Stimulated activated CD8-positive, alpha-beta memory T cell treated with anti-CD3 and anti-CD28 coated beads, Interleukin-4, amount 100 ng/mL, for 1 hour (primary cell): ENCODE measurements at places on chromosomes 4 and X.

DNA sequence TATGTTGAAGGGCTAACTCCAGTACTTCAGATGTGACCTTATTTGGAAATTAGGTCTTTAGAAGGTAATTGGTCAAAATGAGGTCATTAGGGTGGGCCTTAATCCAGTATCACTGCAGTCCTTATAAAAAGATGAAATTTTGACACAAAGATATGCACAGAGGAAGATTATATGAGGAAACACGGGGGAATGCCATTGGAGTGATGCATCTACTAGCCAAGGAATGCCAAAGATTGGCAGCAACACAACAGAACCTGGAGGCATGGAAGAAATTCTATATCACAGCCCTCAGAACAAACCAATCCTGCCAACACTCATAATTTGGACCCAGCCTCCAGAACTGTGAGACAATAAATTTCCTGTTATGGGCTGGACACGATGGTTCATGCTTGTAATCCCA lies 17.6 kb downstream of the TRIM61 start:
- no peak for DNase-seq

DNA sequence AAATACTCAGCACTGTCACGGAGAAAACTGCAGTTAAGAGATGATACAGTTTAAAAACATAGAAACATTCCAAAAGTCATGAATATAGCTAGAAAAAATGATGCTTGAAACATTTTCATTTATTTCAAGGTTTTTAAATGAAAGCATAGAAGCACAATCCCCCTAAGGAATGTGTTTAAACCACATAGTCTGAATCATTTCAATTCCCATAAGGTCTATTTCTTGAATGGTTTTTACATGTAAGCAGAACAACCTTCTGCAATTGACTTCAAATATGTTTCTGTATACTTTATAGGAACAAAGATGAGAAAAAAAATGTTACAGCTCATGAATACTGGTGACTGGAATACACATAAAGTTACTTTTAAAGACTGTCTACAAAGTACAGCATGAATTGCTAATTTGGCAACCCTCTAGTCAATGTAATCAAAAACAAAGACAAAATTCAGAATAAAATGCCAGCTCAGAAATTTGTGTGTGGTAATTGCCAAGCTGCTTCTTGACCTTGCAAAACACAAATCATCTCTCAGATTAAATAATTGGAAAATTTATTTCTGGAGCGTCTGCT lies 886.4 kb upstream of the ADGRL3 start:
- DNase-seq: no peak

- no peak for DNase-seq
Measured at GRCh38 chr4:162392946-162393345, 229.1 kb upstream of the FSTL5 start.

DNA sequence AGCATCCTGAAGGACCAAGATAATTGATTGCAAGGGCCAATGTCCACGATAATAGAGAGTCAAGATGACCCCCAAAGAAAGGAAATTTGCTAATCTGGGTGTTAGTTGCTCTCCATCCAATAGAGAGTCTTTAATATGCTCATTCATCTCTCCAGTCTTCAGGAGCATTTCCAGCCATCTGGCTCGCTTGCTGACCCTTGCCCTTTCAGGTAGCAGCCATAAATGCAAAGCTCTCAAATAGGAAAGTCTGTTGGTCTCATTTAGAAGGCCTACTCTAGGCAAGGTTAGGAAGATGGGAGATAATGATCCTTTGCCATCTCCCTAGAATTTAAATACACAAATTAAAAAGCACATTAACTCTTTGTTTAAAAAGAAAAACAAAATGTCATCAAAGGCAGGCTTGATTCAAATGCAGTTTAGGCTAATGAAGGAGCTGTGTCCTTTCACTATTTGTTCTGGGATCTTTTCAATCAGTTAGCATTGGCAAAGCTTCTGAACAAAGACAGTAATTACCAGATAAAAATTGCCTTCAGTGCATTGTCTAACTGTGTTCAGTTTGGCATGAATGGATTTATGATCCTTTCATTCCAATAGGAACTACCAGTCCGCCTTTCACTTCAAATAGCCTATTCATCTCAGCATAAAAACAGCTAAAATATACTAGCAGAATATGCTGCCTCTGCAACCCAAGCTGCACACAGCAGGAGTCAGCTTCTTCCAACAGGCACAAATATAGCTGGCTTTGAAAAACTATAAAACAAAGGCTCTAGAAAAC lies 49.6 kb upstream of the ATXN3L start:
- DNase-seq: no peak

- DNase-seq: no peak
Measured at GRCh38 chrX:44267116-44267515, 76.4 kb downstream of the EFHC2 start.

- no peak for DNase-seq
Measured at GRCh38 chrX:39499996-39500395, 597.8 kb downstream of the BCOR start.

- no peak for DNase-seq
Measured at GRCh38 chrX:34653811-34654210, 3.3 kb downstream of the TMEM47 start.

DNA sequence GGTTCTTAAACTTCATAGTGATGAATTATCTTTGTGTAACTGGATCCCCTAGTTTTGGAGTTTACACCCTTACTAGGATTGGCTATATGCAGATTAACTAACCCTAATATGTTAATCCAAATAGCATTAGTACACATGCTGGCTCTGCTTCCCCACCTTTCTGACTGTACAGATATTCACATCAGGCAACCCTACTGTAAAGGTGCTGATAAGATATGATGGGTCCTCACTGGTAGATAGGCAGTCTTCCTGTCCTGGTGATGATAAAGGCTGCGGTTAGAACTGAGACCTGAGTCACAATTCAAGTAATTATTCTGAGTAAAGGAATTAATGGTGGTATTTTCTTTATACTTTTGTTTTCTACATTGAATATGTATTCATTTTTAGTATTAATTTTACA lies 118.6 kb downstream of the COL4A5 start:
- no peak for DNase-seq

DNA sequence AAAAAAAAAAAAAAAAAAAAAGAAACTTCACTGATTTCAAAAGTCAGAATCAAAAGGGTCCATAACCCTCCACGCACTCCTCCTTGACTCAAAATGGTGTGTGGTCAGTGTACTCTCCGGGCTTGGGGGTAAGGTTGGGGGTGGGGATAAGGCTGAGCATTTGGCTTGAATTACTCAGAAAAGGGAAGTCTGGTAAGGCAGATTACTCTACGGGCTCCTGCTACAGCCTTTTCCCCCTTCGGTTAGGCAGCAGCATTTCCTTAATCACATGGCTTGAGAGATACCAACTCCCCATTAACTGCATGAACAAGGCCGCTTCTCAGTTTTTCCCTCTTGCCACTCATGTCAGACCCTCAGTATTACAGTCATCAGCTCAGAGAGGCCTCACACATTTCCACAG lies 135.4 kb upstream of the DUSP21 start:
- DNase-seq: no peak

GRCh38 chr4:18404642-18405041 lies 383.1 kb upstream of the LCORL start:
- no peak for DNase-seq

- DNase-seq: no peak
Measured at GRCh38 chrX:68083510-68083909, 349.8 kb downstream of the OPHN1 start.

GRCh38 chr4:152643153-152644035 lies 36.4 kb downstream of the TMEM154 start:
- DNase-seq: no peak

- no peak for DNase-seq
Measured at GRCh38 chr4:167177925-167178324, 56.4 kb downstream of the SPOCK3 start.

- no peak for DNase-seq
Measured at GRCh38 chrX:47651043-47651905, 911 bp upstream of the ELK1 start.

DNA sequence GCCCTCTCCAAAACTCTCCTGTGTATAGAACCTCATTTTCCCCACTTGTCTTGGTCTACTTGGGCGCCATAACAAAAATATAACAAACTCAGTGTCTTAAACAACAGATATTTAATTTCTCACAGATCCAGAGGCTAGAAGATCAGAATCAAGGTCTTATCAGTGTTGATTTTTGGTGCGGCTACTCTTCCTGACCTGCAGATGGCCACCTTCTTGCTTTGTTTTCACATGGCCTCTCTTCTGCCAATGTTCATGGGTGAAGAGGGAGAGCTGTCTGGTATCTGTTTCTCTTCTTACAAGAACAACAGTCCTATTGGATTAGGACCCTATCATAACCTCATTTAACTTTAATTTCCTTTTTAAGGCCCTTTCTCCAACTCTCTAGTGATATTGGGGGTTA lies 177.3 kb downstream of the PABPC4L start:
- no peak for DNase-seq

DNA sequence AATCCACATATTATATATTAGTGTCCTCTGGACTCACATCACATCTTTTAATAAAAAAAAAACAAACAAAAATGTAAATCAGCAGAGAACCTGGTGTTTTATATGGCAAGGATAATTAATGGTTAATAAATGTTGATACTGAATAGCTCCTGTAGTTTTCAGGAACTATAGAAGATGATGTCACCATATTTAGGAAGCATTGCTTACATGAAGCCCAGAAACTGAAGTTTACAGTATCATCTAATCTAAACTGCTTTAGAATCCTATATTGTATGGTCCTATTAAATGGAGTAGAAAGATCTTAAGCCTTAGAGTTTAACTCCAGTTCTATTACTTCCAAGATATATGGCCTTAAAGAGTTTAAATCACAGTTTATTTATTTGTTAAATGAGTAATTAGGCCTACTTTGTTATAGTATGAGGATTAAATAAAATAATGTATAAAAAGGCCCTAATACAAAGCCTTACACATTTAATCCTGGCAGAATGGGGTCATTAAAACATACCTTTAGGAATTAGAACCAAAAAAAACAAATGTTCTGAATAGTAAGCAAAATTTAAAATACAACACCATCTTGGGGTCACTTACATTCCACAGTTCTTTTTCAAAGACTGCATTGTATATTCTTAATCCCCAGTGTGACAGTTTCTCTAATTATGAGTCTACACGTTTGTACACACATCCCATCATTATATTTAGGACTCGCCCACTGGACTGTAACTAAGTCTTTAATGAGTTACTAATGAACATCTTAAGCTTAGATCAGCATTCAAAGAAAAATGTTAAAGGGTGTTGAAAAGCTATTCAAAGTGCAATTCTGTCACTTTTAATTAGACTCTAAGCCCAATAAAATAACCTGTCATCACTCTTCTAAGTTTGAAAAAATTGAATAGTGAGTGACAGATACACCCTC lies 305.9 kb downstream of the ADGRL3 start:
- no peak for DNase-seq

DNA sequence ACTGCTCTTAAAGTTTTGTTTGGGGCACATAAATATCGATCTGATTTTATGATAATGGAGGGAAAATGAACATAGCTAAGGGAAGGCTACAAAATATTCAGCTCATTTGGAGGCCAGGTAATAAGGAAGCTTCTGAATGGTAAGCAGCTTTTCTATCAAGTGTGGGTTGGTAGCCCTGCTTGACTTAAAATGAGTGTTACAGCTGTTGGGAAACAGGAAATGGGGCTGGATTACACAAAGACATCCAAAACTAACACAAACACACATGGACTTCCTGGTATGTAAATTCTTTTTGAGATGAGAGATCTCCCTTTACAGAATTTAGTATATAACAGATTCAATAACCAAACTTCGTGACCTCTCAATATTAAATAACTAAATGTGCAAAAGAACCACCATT lies 58.0 kb downstream of the FGF16 start:
- DNase-seq: no peak

DNA sequence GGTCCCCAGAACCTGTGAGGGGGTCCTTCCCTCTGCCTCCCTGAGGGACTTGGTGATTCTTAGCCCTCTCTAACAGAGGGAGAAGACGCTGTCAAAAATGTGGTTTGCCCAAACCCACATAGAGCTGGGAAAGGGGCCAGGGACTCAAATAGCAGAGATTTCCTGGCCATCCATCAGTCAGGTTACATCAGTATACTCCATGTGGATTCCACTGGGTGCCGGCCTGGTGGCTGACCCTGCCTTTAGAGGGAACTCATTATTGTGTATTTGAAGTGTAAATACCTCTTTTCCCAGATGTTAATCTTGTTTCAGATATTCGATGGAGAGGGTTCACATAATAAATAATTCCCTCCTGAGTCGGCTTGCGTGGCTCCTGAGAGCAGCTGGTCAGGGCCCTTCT lies 130.3 kb downstream of the TBL1X start:
- DNase-seq: no peak

- DNase-seq: no peak
Measured at GRCh38 chr4:138560448-138560847, 318.3 kb upstream of the SLC7A11 start.

- DNase-seq: no peak
Measured at GRCh38 chrX:16185725-16186136, 18.4 kb downstream of the MAGEB17 start.

GRCh38 chrX:17432158-17432557 lies 57.2 kb downstream of the NHS start:
- DNase-seq: no peak

DNA sequence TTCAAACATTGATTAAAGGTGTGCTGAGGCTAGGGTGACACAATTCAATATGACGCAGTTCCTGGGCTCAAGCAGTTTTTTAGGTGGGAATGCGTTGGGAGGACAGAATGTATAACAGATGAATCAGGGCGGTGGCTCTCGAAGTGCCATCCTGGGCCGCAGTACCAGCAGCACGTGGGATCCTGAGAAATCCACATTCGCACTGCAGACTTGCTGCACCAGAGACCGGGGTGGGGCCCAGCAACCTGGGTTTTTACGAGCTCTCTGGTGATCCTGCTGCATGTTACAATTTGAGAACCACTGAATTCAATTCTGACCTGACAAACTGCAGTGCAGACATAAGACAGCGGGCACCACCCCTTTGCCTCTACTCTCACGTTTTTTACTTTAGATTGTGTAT lies 30.4 kb downstream of the FAM149A start:
- DNase-seq: no peak

DNA sequence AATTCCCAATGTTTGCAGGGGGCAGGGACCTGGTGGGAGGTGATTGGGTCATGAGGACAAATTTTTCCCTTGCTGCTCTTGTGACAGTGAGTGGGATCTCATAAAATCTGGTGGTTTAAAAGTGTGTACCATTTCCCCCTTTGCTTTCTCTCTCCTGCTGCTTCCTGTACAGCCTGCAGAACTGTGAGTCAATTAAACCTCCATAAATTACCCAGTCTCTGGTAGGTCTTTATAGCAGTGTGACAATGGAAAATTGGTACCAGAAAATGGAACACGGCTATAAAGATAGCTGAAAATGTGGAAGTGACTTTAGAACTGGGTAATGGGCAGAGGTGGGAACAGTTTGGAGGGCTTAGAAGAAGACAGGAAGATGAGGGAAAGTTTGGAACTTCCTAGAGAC lies 108.7 kb upstream of the NPFFR2 start:
- no peak for DNase-seq

DNA sequence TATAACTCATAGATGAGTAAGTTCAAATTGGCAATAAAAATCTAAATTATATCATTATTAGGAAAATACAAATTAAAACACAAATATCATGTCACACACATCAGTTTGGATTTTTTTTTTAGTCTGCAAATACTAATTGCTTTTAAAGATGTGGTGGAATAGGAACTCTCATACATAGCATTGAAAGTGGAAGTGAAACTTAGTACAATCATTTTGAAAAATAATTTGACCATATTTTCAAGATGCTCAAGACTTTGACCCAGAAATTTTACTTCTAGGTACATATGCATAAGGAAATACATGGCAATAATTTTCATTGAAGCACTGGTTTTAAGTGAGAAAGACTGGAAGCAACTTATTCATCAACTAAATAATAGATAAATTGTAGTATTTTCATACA lies 147.5 kb upstream of the SMIM31 start:
- no peak for DNase-seq

- no peak for DNase-seq
Measured at GRCh38 chr4:165085946-165086345, 26.7 kb downstream of the TMEM192 start.
